Spinal cord (tissue), 10 donors: ENCODE measurements at places on chromosomes 6 and 20.

GRCh38 chr6:39055661-39056060 is 7.1 kb downstream of the GLP1R start:
- H3K36me3 ChIP-seq: no peaks in the 10 kb centered on the region
- H3K27ac ChIP-seq: no peak overlapping the region
- DNase-seq: no peak
- peaks cover under 1% of the 10 kb centered on the region for H3K27me3 ChIP-seq

- H3K27ac ChIP-seq: no peak overlapping the region
- H3K36me3 ChIP-seq: no peaks in the 10 kb centered on the region
- H3K4me1 ChIP-seq: peaks cover 4% of the 10 kb centered on the region
- no peak for DNase-seq
- no peaks in the 10 kb centered on the region for H3K27me3 ChIP-seq
Measured at GRCh38 chr6:85390105-85390728, 59.7 kb upstream of the NT5E start.

- no peak for DNase-seq
- H3K27ac ChIP-seq: no peak overlapping the region
- H3K4me1 ChIP-seq: no peaks in the 10 kb centered on the region
Measured at GRCh38 chr6:108193835-108194234, 28.0 kb downstream of the NR2E1 start.

DNA sequence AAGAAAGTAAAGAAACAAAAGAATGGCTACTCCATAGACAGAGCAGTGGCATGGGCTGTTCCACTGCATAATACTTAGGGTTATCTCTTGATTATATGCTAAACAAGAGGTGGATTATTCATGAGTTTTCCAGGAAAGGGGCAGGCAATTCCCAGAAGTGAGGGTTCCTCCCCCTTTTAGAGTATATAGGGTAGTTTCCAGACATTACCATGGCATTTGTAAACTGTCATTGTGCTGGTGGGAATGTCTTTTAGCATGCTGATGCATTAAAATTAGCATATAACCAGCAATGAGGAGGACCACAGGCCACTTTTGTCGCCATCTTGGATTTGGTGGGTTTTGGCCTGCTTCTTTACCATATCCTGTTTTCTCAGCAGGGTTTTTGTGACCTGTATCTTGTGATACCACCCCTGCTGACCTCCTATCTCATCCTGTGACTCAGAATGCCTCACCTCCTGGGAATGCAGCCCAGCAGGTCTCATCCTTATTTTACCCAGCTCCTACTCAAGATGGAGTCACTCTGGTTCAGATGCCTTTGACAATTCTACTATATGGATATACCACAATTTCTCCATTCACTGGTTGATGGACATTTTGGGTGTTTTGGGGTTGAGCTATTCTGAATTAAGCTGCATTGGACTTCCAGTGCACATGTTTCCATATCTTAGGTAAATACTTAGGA is 280.6 kb downstream of the FARS2 start:
- H3K27me3 ChIP-seq: no peaks in the 10 kb centered on the region
- no peaks in the 10 kb centered on the region for H3K36me3 ChIP-seq
- peaks cover 7% of the 10 kb centered on the region for H3K4me1 ChIP-seq
- H3K27ac ChIP-seq: no peak overlapping the region
- no peak for DNase-seq

- H3K27ac ChIP-seq: peak within 1 kb of the TSS; percentile 90
- peak; percentile 97 for DNase-seq
- H3K4me1 ChIP-seq: peaks cover 27% of the 10 kb centered on the region
- H3K4me3 ChIP-seq: peak within 1 kb of the TSS; percentile 89
- peaks cover 10% of the 10 kb centered on the region for H3K36me3 ChIP-seq
- H3K27me3 ChIP-seq: no peaks in the 10 kb centered on the region
Measured at GRCh38 chr6:158644231-158645063, at the start of gene DYNLT1. Gene DYNLT1 (minus strand): TSS chr6:158644743. CDS start chr6:158644708, 35 bp downstream.

DNA sequence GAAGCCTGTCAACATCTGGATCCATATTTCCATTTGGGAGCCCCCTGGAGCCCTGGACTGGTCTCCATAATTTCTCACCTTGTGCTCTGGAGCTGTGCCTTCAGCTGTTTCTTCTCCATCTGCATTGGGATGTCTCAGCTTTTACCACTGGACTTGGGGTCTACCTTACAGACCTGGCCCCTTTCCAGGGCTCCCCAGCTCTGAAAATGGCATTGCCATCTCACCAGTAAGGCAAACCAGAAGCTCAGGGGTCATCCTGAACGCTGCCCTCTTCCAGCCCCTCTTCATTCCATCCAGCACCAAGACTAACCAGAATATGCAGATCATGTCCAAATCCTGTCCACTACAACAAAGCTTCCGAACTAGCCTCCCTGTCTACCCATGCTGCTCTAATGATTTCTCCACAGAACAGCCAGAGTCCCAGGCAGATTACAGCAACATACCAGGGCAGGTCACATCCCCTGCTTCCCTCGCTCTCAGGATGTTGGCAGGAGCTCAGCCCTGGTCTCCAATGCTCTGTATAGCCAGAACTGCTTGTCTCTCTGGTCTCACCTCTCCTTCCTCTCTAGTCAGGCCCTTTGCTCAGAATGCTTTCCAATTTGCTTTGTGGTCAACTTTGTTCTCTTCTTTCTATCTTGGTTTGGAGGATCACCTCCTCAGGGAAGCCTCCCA is 17.7 kb upstream of the NNAT start:
- no peak overlapping the region for H3K27ac ChIP-seq
- peaks cover 3% of the 10 kb centered on the region for H3K36me3 ChIP-seq
- peaks cover 12% of the 10 kb centered on the region for H3K4me1 ChIP-seq
- no peak overlapping the region for H3K4me3 ChIP-seq
- H3K27me3 ChIP-seq: no peaks in the 10 kb centered on the region

GRCh38 chr6:25279748-25280343 is 672 bp downstream of the CARMIL1 start:
- no peaks in the 10 kb centered on the region for H3K36me3 ChIP-seq
- no peaks in the 10 kb centered on the region for H3K27me3 ChIP-seq
- DNase-seq: no peak
- peak overlapping the region; percentile 73 for H3K4me3 ChIP-seq
- peaks cover 18% of the 10 kb centered on the region for H3K4me1 ChIP-seq

DNA sequence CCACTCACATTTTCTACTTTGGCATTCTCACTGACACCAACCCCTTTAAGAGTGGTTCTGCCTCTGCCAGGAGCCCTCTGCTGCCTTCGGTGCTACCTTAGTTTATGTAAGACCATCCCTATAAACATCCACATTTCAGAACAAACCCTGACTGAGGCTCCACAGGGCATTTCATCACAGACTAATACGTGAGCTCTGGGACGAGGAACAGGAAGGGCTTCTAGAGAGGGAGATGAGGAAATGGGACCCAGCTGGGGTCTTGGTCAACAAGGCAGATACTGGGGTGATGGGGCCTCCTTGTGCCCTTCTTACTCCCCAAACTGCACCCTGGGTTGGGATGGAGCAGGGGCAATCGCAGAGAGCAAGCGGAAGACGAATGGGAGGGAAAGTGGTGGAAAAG is 86.5 kb upstream of the FYN start:
- H3K4me3 ChIP-seq: no peak overlapping the region
- H3K36me3 ChIP-seq: no peaks in the 10 kb centered on the region
- peaks cover 6% of the 10 kb centered on the region for H3K4me1 ChIP-seq
- no peaks in the 10 kb centered on the region for H3K27me3 ChIP-seq

DNA sequence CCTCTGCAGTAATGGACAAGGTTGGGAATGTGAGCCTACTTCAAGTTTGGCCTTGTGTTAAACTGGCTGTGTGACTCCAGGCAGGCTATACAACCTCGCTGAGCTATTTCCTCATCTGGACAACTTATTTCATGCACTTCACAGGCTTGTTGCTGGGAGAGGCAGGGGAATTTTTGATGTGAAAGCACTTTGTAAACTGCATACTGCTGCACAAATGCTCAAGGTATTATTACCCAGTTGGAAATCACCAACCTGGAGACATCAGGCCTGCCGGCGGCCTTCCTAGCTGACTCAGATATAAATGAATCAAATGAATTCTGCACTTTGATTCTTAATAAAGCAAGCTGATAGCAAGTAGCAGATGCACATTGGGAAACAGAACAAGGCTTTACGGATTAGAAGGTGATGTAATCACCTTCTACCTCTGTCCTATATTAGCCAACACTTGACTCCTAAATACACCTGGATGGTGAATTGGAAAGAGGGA is 10.1 kb downstream of the JARID2 start:
- peaks cover 17% of the 10 kb centered on the region for H3K4me1 ChIP-seq
- no peak for DNase-seq
- no peak overlapping the region for H3K4me3 ChIP-seq
- H3K36me3 ChIP-seq: peaks cover 2% of the 10 kb centered on the region
- no peak overlapping the region for H3K27ac ChIP-seq
- H3K27me3 ChIP-seq: no peaks in the 10 kb centered on the region

GRCh38 chr20:61762886-61763739 is 302.6 kb downstream of the TAF4 start:
- no peaks in the 10 kb centered on the region for H3K27me3 ChIP-seq
- peaks cover 7% of the 10 kb centered on the region for H3K36me3 ChIP-seq
- peaks cover 25% of the 10 kb centered on the region for H3K4me1 ChIP-seq
- no peak for DNase-seq

- H3K27me3 ChIP-seq: no peaks in the 10 kb centered on the region
- no peak overlapping the region for H3K27ac ChIP-seq
- no peaks in the 10 kb centered on the region for H3K4me1 ChIP-seq
- no peak overlapping the region for H3K4me3 ChIP-seq
- no peak for DNase-seq
- peaks cover 5% of the 10 kb centered on the region for H3K36me3 ChIP-seq
Measured at GRCh38 chr20:21496452-21496851, 17.4 kb downstream of the NKX2-2 start.

- no peaks in the 10 kb centered on the region for H3K36me3 ChIP-seq
- DNase-seq: no peak
- H3K27ac ChIP-seq: no peak overlapping the region
- no peak overlapping the region for H3K4me3 ChIP-seq
Measured at GRCh38 chr6:44645276-44645675, 257.8 kb downstream of the CDC5L start.

DNA sequence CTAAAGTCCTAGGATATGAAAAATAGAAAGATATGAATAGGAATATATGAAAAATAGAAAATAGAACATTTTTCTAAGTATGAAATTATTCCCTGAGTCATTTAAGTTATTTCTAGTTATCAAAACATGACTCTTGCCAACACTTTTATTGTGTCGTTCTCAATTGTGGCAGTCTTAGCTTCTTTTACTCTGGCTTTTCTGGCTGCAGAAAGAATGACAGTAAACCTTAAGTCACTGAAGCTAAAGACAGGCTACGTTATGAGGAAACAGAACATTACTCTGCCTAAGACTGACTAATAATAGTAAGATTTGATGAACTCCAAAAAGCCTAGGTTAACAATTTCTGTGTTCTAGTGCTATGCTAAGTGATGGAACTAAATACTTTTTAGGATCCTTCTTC is 74.6 kb downstream of the AIG1 start:
- no peak for DNase-seq
- no peak overlapping the region for H3K4me3 ChIP-seq
- H3K27ac ChIP-seq: no peak overlapping the region

DNA sequence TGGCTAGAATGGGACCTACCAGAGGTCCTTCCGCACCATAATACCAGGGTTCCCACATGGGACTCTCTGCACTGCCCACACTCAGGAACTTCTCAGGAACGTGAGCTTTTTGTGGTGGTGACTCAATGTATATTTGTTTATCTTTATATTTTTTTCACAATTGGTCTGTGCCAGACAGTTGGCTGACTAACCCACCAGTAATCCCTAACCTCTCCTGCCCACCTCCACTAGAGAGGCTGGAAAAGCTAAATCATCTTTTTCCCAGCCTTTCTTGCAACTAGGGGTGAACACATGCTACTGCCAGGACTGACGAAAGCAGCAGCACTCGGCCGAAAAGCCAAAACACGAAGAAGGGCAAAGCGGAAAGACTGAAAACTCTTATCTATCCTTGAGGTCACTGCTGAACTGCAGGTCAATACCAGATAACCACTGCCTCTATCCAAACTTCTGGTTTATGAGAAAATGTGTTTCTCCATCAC is 112.9 kb downstream of the TRERF1 start:
- no peaks in the 10 kb centered on the region for H3K27me3 ChIP-seq
- no peak overlapping the region for H3K4me3 ChIP-seq
- H3K27ac ChIP-seq: no peak overlapping the region
- DNase-seq: no peak

- peaks cover 5% of the 10 kb centered on the region for H3K4me1 ChIP-seq
- peaks cover 43% of the 10 kb centered on the region for H3K36me3 ChIP-seq
- no peak for DNase-seq
Measured at GRCh38 chr6:170360476-170360875, 53.9 kb downstream of the FAM120B start.

DNA sequence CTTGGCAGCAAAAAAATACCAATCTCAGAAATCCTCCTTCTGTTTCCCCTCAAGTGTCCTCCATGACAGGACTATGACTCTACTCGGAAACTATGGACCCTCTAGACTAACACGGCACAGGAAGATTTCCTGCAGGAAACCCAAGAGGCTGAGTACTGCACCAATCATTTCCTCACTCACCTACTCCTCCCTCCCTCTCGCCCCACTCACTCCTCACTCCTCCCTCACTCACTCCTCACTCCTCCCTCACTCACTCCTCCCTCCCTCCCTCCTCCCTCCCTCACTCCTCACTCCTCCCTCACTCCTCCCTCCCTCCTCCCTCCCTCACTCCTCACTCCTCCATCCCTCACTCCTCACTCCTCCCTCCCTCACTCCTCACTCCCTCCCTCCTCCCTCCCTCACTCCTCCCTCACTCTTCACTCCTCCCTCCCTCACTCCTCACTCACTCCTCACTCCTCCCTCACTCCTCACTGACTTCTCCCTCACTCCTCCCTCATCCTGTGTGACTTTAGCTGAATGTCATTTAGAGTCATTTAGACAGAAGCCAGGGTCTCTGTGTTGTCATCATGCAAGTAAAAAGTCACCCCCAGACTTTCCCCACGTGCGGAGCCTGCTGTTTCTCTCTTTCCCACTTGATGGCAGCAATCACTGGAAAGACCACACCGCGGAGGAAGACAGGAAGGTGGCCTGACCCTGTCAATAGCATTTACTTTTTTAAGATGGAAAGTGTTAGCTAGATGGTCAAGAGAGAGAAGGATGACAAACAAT is 226.8 kb upstream of the PDE10A start:
- H3K4me3 ChIP-seq: no peak overlapping the region
- H3K4me1 ChIP-seq: no peaks in the 10 kb centered on the region
- no peaks in the 10 kb centered on the region for H3K36me3 ChIP-seq
- no peak overlapping the region for H3K27ac ChIP-seq
- no peaks in the 10 kb centered on the region for H3K27me3 ChIP-seq

DNA sequence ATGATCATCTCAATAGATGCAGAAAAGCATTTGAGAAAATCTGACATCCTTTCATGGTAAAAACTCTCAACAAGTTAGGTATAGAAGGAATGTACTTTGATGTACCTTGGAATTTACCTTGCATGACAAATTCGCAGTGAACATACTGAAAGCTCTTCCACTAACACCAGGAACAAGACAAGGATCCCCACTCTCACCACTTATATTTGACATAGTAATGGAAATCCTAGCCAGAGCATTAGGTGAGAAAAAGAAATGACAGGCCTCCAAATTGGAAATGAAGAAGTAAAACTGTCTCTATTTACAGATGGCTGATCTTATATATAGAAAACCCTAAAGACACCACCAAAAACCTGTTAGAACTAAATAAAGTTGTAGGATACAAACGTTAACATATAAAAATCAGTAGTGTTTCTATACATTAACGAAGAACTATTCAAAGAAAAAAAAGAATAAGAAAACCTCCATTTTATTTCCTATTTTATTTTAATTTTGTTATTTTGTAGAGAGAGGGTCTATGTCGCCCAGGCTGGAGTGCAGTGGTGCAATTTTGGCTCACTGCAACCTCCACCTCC is 26.9 kb downstream of the PCNA start:
- no peak overlapping the region for H3K4me3 ChIP-seq
- H3K4me1 ChIP-seq: peaks cover 2% of the 10 kb centered on the region
- no peak overlapping the region for H3K27ac ChIP-seq
- H3K27me3 ChIP-seq: no peaks in the 10 kb centered on the region
- no peak for DNase-seq

- no peaks in the 10 kb centered on the region for H3K27me3 ChIP-seq
- H3K4me3 ChIP-seq: no peak overlapping the region
- DNase-seq: no peak
- H3K27ac ChIP-seq: no peak overlapping the region
- H3K4me1 ChIP-seq: peaks cover 56% of the 10 kb centered on the region
Measured at GRCh38 chr20:48784273-48784641, 43.5 kb downstream of the PREX1 start.
